ENCODE measurements at places on chromosomes 12 and 14.

DNA sequence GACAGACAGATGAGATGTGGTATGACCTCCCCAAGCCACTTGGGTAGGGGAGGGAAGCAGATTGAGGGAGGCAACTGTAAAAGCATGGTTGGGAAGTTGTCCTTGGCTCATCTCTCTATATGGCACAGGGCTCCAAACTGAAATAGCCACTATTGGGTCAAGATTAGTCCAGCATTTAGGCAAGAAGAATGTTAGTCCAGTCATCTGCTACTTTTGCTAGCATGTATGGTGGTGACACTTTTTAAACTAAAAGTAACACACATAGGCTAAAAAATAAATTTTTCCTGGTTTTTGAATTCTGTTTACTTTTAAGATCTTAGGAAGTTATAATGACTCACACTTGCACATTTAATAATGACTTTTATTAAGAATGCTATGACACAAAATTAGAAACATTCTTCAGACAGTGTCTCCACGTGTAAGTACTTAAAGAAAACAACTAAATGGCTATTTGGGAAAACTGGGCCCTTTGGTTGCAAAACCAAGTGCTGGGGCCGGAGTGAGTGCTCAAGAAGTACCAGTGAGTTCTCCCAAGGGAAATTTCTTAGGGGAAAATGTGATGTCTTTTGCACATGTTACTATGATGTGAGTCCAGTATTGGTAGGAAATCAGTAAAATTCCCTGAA, 179.1 kb upstream of the HIF1A start:
- DNase-seq = no peak

DNA sequence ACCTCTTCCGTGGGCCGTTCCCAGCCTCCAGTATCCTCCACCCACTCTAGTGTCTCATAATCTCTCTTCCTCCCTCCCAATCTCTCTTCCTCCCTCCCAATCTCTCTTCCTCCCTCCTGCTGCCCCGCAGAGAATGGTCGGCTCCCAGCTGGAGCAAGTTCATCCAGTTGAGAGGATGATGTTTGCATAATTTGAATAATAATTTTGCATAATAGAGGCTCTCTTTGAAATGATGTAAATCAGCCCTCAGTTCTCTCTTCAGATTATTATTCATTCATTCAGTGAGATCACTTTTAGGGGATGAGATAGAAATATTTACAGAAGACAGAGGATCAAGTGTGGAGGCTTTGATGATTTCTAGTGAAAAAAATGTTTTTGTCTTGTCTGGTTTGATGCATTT, 125.0 kb downstream of the PTPN11 start:
- DNase-seq = no peak

- no peak for DNase-seq
Observed at GRCh38 chr14:104419865-104420505, 159.6 kb upstream of the C14orf180 start.

- no peak for DNase-seq
Observed at GRCh38 chr14:103532216-103533136, 3.5 kb downstream of the TRMT61A start.

DNA sequence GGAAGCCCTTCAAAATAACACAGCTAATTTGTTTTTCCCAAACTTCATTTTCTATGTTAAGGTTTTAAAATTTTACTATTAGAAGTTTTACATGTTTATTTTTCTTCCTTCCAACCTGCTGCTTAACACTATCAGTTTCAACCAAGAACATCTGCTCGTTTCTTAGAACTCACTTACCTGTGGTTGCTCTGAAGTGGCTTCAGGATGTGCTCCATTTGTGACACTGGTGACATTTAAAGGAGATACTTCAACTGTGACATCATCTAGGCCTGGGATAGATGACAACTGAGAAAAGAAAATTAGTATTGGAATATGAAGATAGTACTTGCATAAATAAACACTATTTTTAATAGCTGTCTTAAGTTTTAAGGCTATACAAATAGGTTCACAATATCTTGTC, 17.9 kb downstream of the WASHC3 start:
- no peak for DNase-seq

- no peak for DNase-seq
Observed at GRCh38 chr12:92408072-92408900, 262.6 kb upstream of the BTG1 start.

DNA sequence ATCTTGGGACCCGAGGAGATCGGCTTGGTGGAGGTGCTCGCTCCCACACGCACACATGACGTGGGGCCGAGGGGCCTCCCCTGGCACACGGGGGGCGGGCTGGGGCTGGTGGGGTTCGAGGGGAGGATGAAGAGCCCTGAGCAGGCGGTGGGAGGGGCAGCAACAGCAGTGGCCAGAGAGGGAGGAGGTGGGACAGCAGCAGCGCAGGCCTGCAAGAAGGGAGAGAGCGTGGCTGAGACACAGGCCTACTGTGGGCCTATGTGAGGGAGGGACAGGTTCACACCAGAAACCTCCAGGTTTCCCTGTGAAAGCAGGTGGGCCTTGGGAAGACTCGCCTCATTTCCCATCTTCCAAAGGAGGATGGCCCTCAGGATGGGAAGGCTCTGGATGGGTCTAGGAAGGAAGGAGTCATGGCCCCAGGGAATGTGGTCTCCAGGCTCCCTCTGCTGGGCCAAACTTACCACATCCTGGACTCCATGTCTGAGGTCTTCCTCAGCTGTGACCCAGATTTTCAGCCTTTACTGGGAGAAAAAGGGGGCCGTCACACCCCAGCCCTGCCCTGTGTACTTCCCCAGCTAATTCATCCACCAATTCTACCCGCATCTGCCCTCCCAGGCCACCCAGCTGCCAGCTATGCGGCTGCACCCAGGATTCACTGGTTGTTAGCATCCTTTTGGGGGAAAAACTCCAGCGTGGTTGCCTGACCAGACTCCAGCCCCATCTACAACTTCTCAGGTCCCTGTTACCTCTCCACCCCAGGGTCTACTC, 2.8 kb downstream of the PIANP start:
- no peak for DNase-seq

- DNase-seq = no peak
Observed at GRCh38 chr12:79687711-79688260, 3.0 kb downstream of the PAWR start.

DNA sequence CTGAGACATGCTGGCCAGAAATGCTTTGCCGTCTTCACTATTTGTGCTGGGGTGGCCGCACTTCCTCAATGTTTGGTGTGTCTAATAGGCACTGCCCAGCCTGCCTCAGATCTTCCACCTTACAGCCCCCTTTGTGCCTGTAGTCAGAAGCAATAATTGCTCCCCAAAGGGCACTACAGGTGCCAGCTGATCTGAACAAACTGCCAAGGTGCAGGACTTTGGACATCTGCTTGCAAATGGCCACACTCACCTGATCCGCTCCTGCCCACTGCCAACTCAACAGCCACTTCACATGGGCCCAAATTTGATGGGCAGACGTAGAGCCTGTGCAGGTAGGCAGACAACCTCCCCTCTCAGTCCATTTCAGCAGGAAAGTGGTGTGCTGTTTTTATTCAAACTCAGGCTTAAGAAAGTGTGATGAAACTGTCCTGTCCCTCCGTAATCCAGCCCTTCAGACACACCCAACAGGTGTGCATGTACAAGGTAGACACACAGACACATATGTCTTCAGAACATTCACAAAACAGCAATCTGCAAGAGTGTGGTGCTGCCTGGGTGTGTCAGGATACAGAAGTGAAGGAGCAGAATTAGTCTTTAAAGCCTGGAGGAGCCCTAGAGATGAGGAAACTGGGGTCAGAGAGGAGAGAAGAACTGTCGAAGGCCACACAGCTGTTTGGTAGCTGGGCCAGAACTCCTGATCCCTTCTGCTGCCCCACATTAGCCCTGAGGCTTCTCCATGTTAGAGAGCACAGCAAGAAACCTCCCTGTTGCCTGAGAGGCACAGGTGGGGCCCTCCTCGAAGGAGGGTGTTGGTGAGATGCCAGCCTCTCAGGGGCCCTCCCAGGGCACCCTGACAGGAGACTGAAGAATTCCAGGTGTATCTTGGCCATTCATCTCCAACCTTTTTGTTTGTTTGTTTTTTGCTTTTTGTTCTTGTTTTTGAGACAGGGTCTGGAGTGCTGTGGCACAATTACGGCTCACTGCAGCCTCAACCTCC, 4.4 kb upstream of the KRT75 start:
- DNase-seq = no peak

- DNase-seq = peak; percentile 90
Observed at GRCh38 chr12:26126340-26127284, 1.8 kb upstream of the BHLHE41 start.

GRCh38 chr14:38789805-38790204, 313.2 kb downstream of the SEC23A start:
- DNase-seq = no peak

DNA sequence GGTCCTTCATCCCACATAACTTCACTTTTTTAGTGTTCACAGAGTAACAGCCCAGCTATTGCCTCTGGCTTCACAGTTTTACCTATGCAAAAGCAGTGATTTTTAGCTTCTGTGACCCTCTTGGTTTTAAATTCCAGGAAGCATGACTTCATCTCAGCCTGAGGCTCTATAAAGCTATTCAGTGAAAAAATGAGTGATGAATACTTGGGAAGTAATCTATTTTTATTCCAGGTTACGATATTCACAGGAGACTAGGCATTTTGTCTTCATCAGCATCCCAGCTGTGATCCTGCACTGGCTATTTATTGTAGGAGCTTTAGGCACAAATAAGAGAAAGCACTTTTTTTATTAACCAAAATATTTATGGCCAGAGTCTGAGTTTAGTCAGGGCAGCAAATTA, 164.8 kb downstream of the SNAPC1 start:
- DNase-seq = no peak

GRCh38 chr14:103731481-103731880, 15.9 kb downstream of the ZFYVE21 start:
- DNase-seq = no peak

DNA sequence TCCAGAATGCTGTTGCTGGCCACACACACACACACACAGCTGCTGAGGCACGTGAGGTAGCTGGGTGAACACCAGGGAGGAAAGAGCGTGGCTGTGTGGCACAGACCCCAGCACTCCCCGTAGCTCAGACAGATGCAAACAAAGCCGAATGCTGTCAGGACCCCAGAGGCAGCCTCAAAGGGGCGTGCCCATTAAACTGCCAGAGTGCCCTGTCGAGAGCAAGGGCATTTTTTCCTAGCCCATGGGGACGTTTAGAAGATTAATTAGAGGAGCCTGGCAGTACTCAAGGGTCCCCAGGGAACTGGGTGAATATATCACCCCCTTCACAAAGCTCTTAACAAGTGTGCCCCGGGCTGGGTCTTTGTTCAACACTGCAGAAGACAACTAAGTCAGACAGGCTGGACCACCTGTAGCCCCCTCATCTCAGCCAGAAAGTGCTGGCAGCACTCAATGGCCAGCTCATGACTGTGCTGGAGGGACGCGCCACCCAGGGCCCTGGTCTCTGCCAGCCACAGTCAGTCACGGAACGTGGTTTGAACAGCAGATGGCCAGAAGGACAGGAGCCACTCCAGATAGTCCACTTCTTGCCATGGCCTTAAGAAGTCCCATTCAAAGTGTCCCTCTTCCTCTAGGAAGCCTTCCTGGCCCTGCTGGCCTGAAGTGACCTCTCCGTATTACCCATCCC, 37.5 kb downstream of the TTC7B start:
- DNase-seq = no peak

DNA sequence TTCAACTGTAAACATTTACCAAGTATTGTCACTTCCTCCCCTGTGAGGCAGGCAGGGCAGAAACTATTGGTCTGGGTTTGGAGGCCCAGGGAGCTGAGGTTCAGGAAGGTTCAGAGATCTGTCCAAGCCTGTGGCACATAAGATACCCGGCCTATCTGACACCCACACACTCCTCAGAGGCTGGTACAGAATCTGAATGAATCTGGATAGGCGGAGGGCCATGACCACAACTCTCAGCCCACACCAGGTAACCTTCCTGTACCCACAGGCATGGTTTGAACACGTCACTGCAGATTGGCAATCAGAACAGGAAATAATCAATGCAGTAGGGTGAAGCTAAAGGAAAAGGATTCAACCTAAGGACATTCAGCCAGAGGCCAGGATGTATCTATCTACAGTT, 92.8 kb upstream of the TMCC3 start:
- DNase-seq = no peak

DNA sequence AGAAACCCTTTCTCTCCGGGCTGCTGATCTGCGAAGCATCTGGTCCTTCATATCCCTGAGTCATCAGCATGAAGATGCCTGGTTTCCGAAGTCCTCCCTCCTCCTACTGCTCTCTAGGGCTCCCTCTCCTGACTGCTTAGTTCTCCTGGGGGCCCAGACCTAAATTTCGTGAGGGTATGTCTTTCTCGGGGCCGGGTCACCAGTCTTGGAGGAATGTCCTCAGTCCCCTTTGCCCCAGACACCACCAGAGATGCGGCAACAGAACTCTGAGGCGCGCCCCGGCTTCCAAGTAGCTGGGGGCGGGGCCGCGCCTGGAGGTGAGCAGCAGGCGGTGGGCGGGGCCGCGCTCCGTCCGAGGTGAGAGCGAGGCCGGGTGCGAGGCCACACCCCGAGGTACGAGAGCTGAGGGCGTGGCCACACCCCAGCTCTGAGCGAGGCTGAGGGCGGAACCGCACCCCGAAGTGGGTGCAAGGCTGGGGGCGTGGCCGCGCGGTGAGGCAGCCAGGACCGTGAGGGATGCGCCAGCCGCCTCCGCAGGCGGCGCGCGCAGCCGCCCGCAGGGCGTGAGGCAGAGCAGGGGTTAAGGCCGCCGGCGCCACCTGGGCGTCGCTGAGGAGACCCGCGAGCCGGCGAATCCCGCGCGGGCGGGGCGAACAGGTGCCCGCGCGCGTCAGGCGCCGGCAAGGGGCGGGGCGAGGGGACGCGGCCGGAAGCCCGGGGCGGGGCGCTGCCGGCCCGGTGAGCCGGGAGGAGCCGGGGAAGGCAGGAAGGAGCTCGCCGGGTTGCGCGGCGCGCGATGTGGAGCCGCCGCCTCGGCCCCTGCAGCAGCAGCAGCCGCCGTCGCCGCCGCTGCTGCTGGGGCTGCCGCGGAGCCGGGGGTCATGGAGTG, at the start of gene BICDL1:
Gene BICDL1 (plus strand): TSS at position 765 of the 889 bp plus-strand sequence. CDS start 633 bp downstream, outside the sequence.
- peak; percentile 93 for DNase-seq

GRCh38 chr12:50901685-50902113, 50.6 kb upstream of the HIGD1C start:
- no peak for DNase-seq

DNA sequence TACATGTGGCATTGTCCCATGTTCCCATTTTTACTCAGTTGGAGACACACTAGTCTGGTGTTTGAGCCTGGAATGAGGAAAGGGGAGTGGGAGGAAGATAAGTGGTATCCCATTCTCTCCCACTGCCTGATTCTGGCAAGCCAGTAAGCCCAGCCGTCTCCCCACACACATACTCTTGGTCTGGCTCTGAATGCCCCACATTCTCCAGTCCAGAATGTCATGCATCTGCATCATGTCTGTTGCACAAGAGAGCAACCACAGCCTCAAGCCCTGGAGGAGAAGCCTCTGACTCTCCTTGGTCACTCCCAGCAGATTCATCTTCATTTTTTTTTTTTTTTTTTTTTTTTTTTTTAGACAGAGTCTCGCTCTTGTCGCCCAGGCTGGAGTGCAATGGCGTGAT, 48.0 kb downstream of the DRAM1 start:
- peak; percentile 77 for DNase-seq

DNA sequence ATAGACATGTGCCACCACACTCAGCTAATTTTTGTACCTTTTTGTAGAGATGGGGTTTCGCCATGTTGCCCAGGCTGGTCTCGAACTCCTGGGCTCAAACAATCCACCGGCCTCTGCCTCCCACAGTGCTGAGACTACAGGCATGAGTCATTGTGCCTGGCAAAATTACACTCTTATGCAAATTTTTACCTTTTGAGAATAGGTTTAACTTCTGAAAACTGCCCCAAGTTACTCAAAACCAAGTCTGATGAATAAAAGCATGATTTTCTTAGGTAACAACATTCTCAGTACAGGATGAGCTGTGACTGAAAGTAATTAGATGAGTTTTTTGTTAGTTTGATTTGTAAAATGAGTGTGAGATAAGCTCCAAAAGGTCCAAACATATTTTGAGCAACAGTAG, 166.0 kb downstream of the RPS29 start:
- DNase-seq = no peak

GRCh38 chr12:109310247-109311125, 1.4 kb upstream of the FOXN4 start:
- DNase-seq = no peak

Data from mucosa of gallbladder (tissue), 1 donor.